ENCODE measurements at places on chromosomes 16 and 17.

DNA sequence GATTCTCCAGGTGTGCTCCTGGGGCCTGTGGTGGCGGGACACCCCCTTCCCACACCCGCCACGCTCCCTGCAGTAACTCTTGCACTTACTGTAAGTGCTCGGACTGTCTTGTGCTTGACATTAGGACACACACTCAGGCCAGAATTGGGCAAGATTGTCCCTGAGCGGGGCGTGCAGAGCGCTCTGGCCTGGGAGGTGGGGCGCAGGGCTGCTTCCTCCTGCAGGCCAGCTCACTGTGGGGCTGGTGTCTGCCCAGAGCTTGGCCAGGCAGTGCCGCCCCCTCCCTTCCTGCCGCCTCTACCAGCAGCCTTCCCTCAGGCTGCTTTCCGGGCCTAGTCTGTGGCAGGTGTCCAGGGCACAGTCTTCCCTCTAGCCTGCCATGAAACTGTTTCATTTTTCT, 6.1 kb upstream of the ATP6V0C start:
- no peak for DNase-seq

- DNase-seq, result no peak
These were observed 61.6 kb downstream of the TIMM22 start for GRCh38 chr17:1058423-1059130.

GRCh38 chr17:17043461-17044271, 1.4 kb downstream of the MPRIP start:
- DNase-seq, result no peak

- DNase-seq, result no peak
These were observed 27.2 kb downstream of the SREBF1 start for GRCh38 chr17:17809531-17810083.
